ENCODE measurements at places on chromosomes 11 and 22. TPM values are rescaled to one million over a fixed set of nuclear protein-coding genes. Genes with fewer than 3 reads are reported as not detected.

DNA sequence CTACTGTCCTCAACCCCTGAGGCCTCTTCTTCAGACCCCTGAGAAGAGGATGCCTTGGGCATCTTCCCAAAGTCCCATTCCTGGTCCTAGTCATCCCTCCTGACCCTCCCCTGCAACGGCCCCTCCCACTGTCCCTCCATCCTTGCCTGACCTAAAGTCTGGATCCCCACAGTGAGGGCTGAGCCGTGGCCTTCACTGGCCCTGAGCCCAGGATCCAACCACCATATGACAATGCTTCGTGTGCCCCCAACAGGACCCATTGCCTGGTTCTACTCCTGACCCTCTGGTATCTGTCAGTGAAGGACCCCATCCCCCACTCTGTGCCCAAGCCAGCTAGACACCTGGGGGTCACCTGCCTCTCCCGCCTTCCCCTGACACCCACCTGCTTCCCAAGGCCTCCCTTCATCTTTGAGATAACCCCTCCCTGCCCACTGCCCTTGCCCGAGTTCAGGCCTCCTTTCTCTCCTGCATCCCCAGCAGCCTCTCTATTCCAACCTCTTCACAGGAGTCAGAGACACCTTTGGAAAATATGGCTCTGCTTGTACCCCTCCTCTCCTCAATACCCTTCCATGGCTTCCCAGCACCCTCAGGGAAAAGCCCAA lies 48.0 kb downstream of the LRRC32 start:
- DNase-seq: no peak

DNA sequence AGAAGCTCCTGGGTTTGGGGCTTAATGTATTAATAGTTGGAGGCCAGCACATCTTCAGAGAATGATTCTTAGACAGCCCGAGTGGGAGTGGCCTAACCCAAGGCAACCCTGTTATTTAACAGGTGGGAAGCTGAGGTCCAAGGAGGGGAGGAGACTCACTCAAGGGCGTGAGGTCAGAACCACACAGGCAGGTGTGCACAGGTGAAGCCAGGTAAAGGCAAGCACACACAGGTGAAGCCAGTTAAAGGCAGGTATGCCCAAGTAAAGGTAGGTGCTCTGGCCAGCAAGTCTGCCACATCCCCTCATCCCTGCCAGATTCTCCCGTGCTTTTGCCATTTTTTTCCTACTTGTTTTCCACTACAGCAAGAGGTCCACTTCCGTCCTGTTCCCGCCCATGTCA lies 2.9 kb upstream of the SHANK2 start:
- DNase-seq: no peak

- no peak for DNase-seq
These were observed 45.3 kb upstream of the ADA2 start for GRCh38 chr22:17264321-17265052.

GRCh38 chr11:88367310-88367709 lies 29.8 kb upstream of the CTSC start:
- no peak for DNase-seq

GRCh38 chr22:47046411-47047065 lies 284.1 kb downstream of the TBC1D22A start:
- no peak for DNase-seq

DNA sequence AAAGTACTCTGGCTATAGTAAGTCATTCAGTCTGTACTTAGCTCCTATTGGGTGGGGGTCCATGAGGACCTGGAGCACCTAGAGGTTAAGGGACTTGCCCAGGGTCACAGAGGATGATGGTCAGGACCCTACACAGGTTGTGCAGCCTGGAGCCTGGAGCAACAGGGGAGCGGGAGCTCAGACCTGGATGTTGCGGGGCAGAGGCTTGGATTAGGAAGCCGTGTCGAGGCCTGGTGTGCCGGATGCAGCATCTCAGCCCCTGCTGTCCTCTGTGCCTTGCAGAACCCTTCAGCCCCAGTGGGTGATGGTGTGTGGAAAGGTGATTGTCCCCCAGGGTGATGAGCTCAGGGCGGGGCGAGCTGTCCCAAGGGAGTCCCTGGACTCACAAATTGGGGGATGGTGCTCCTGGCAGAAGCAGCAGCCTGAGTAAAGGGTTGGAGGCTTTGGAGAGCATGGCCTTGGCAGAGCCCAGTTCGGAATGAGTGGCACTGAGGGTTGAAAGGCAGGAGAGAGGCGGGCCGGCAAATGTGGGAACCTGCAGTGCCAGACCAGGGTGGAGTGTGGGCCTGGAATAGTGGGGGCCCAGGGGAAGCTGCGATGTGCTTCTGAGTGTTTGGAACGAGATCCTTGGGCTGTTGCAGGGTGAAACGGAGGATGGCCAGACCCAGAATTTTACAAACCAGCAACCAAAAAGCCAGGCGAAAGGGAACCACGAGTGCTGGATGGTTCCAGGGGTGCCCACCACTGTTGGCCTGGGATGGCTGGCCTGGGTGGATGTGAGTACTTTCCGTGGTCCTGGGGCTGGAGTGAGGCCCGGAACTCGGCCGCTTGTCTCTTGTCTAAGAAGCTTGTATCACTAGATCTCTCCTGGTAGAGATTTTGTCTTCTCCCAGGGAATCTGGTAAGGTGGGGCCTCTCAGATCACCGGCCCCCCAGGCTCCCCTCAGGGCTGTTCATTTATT lies 2.9 kb downstream of the TPCN2 start:
- DNase-seq: no peak

Gene TXNRD2
- total RNA-seq: 24.9 TPM

Gene CHKA
- total RNA-seq: 16.2 TPM

Gene PHRF1
- 14.8 TPM for total RNA-seq
